ENCODE measurements at places on chromosomes 13 and 19.

GRCh38 chr19:13071444-13072187 is 31.0 kb downstream of the LYL1 start:
- no peak for DNase-seq

GRCh38 chr13:100244431-100244830 is 155.5 kb downstream of the PCCA start:
- no peak for DNase-seq

- no peak for DNase-seq
Measured at GRCh38 chr13:69755101-69755500, 352.5 kb upstream of the ATXN8OS start.

DNA sequence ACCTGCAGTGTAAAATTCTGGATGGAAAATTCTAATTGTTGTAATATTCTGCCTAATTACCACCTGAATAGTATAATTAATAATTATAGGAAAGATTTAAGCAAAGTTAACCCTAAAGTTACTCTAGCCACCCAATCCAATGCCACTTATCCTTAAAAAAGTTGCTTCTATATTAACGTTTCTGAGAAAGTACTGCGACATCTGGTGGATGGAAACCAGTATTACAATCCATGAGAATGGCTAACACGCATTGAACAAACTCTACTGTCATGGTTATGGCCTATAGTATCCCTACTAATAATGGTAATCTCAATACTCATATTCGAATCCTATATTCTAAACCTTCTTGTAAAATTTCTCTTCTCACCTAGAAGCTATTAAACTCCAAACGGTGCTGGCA is 1551.8 kb downstream of the SLITRK1 start:
- no peak for DNase-seq

DNA sequence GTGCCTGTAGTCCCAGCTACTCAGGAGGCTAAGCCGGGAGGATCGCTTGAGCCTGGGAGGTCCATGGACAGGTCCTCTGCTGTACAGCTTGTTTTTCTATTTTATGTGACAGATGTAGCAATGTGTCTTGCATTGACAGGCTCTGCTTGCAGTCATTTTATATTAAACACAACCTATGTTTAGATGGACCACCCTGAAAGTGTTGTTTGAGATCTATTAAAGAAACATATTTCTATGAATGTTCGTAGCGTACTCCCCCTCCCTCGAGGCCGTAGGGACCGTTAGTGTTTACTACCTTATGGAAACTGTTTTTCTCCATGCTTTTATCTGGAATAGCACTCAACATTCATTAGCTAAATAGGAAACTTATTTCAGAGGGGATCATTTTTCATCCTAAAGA is 64.9 kb upstream of the RNF113B start:
- no peak for DNase-seq
